ENCODE measurements at places on chromosomes 7 and 10. TPM values are rescaled to one million over a fixed set of nuclear protein-coding genes. Genes with fewer than 3 reads are reported as not detected.

CHN2 gene
- 10.9 TPM for total RNA-seq

DUSP5 gene
- 53.5 TPM for total RNA-seq

C10orf67 gene
- total RNA-seq: 1.2 TPM

CHST3 gene
- total RNA-seq: 36.5 TPM

ENO4 gene
- 1.2 TPM for total RNA-seq

HOXA9 gene
- 7.1 TPM for total RNA-seq

CUBN gene
- total RNA-seq: 27.6 TPM

NRCAM gene
- 17.4 TPM for total RNA-seq

NAPEPLD gene
- 18.2 TPM for total RNA-seq

AGR3 gene
- not detected for total RNA-seq

CNNM1 gene
- total RNA-seq: not detected

CLDN4 gene
- 0.85 TPM for total RNA-seq

APBB1IP gene
- 17.0 TPM for total RNA-seq

Data from sciatic nerve (tissue), 2 donors.